H9 (cell line): ENCODE measurements at places on chromosomes 5 and 9. TPM values are rescaled to one million over a fixed set of nuclear protein-coding genes. Genes with fewer than 3 reads are reported as not detected.
A peak's percentile ranks its signal among the peaks of the same experiment; 100 is the strongest.

DNA sequence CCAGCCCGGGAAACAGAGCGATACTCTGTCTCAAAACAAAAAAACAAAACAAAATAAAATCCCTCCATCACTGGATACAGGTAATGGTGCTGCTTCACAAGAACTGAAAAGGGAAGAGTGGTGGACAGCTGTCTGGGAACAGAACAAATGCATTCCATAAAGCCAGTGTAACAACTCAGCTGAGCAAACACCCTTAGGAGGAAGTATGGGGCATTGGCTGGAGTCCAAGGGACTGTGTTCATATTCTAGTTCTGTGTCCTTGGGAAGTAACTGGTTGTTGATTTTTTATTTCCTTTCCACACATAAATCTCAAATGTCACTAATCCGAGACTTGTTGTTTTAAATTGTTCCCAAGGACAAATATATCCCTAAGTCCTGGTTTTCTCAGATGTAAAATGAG lies 38.3 kb downstream of the HTR1A start:
- no peak overlapping the region for H3K4me3 ChIP-seq
- no peaks in the 10 kb centered on the region; the same call in 1 of the 2 replicates for H3K4me1 ChIP-seq
- H3K27me3 ChIP-seq = no peaks in the 10 kb centered on the region
- DNase-seq = no peak

TMEM252 gene
- not detected in 2 replicates for total RNA-seq

GRCh38 chr5:60271517-60271916 lies 378.0 kb upstream of the PDE4D start:
- no peaks in the 10 kb centered on the region for H3K36me3 ChIP-seq
- no peaks in the 10 kb centered on the region for H3K4me1 ChIP-seq
- no peak for DNase-seq
- no peak overlapping the region for H3K4me3 ChIP-seq

C9orf153 gene
- total RNA-seq = 0.17 TPM in 1 of 2 replicates, not detected in the other

GFI1B gene
- total RNA-seq = not detected in 2 replicates

ACTBL2 gene
- not detected in 2 replicates for total RNA-seq

- H3K36me3 ChIP-seq = no peaks in the 10 kb centered on the region
- H3K4me3 ChIP-seq = no peak overlapping the region
- no peaks in the 10 kb centered on the region for H3K4me1 ChIP-seq
- no peaks in the 10 kb centered on the region for H3K27me3 ChIP-seq
- DNase-seq = no peak
- H3K27ac ChIP-seq = no peak overlapping the region
These were observed 121.2 kb downstream of the CHSY3 start for GRCh38 chr5:130025511-130025910.

NMUR2 gene
- total RNA-seq = 0.11 TPM in 1 of 2 replicates, not detected in the other

DNA sequence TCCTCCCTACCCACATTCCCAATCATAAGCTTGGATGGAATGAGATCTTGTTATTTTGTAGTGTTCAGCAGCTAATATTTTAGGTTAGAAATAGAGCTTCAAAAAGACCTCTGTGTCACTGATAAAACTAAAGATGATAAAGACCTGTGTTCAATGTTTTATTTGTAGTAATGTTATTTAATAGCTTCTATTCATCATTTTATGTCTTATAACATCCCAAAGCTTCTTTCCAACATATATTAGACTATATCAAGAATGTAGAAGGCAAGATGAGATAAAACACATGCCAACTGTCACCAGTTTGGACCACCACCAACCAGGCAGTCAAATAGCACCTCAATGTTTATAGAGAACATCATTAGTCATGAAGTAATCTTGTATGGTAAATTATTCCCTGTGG lies 409.5 kb upstream of the ITGA1 start:
- no peaks in the 10 kb centered on the region for H3K27me3 ChIP-seq
- H3K4me1 ChIP-seq = no peaks in the 10 kb centered on the region
- no peak for DNase-seq
- H3K27ac ChIP-seq = no peak overlapping the region

DNA sequence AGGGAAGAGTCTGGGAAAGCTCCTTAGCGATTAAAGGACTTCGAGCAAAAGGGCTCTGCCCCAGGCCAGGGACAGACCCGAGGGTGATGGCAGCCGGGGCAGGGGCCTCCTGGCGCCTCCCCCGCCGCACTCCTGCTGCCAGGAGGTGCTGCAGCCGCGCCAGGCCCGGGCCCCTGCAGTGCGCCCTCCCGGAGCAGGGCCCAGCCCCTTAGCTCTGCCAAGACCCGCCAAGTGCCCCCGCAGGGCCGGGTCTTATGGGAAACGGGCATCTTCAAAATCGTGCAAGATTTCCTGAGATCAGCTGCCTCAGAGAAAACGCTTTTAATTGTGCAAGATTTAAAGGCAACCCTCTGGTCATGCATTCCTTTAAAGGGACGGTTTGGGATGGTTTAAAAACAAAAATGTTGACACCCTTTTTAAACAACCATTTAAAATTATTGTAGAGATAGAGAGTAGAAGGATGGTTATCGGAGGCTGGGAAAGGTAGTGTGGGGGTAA lies 52.4 kb downstream of the CDC14B start:
- DNase-seq = peak; percentile 73
- H3K27me3 ChIP-seq = no peaks in the 10 kb centered on the region
- no peak overlapping the region for H3K27ac ChIP-seq
- H3K4me1 ChIP-seq = no peaks in the 10 kb centered on the region
- H3K36me3 ChIP-seq = no peaks in the 10 kb centered on the region

- DNase-seq = no peak
- no peaks in the 10 kb centered on the region; the same call in 1 of the 2 replicates for H3K4me1 ChIP-seq
- H3K36me3 ChIP-seq = peaks cover 35% of the 10 kb centered on the region
- no peak overlapping the region for H3K27ac ChIP-seq
- H3K4me3 ChIP-seq = no peak overlapping the region
- no peaks in the 10 kb centered on the region for H3K27me3 ChIP-seq
These were observed 5.0 kb downstream of the RELL2 start for GRCh38 chr5:141641634-141642267.

DNA sequence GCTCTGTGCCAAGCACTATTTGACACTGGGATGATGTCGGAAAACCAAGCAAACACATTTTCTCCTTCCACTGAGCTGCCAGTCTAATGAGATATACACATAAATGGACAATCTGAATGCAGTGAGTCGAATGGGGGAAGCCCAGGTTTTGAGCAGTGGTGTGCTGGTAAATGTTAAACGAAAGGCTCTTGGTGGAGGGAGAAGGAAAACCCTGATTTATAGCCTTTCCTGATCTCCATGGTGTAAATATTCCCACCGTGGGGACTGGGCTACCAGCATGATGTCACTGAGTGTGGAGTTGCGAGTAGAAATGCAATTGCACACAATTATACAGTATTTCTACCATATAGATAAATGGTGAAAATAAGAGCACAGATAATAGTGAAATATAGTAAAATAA lies 5.0 kb upstream of the GSN start:
- no peak overlapping the region for H3K4me3 ChIP-seq
- no peak for DNase-seq
- peaks cover 10% of the 10 kb centered on the region; the same call in 1 of the 2 replicates for H3K4me1 ChIP-seq
- H3K27ac ChIP-seq = no peak overlapping the region
- H3K36me3 ChIP-seq = no peaks in the 10 kb centered on the region

DNA sequence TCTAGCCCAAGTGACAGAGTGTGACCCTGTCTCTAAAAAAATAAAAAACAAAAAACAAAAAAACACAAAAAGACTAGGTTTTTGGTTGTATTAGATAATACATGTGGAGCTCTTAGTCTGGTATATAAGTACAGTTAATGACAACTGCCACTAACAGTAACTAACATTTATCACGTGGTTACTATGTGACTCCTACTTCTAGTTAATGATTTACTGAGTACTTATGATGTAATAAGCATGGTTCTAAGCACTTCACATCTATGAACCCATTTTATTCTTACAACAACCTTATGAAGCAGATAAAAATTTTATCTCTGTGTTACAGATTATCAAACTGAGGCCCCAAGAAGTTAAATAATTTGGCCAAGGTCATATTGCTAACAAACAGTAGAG lies 6.1 kb upstream of the TMEFF1 start:
- H3K4me1 ChIP-seq = peaks cover 3% of the 10 kb centered on the region; the same call in 1 of the 2 replicates
- no peaks in the 10 kb centered on the region for H3K36me3 ChIP-seq
- no peak overlapping the region for H3K4me3 ChIP-seq
- H3K27me3 ChIP-seq = no peaks in the 10 kb centered on the region
- no peak overlapping the region for H3K27ac ChIP-seq

EGFLAM gene
- 0.33 TPM in 2 replicates for total RNA-seq

CYLC2 gene
- total RNA-seq = not detected in 2 replicates

DNA sequence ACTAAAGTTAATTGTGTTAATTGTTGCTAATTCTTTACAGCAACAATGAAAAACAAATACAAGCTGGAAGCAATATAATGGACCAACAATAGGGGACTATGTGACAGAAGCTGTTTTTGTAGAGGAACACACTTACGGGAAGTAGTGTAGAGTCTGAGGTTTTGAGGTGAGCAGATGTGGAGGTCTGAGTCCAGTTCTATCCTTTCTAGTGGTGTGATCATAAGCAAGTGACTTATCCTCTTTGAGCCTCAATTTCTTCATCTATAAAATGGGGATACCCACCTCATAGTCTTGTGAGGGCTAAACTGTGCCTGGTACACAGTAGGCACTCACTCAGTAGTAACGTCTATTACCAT lies 28.3 kb downstream of the ALG2 start:
- DNase-seq = no peak
- no peak overlapping the region for H3K4me3 ChIP-seq
- no peaks in the 10 kb centered on the region; the same call in 1 of the 2 replicates for H3K27me3 ChIP-seq
- H3K36me3 ChIP-seq = no peaks in the 10 kb centered on the region
- no peak overlapping the region for H3K27ac ChIP-seq

TSSK1B gene
- 0.17 TPM in 1 of 2 replicates, not detected in the other for total RNA-seq

- H3K27me3 ChIP-seq = no peaks in the 10 kb centered on the region
- no peak overlapping the region for H3K27ac ChIP-seq
- no peak overlapping the region; the same call in 2 of the 3 replicates for H3K4me3 ChIP-seq
- no peaks in the 10 kb centered on the region; the same call in 1 of the 2 replicates for H3K4me1 ChIP-seq
These were observed 40.6 kb downstream of the TSPAN17 start for GRCh38 chr5:176687881-176688280.

GRCh38 chr9:14961372-14962068 lies 51.3 kb upstream of the FREM1 start:
- peak; percentile 48 for DNase-seq
- no peaks in the 10 kb centered on the region for H3K27me3 ChIP-seq
- H3K4me1 ChIP-seq = no peaks in the 10 kb centered on the region
- H3K36me3 ChIP-seq = no peaks in the 10 kb centered on the region
- H3K27ac ChIP-seq = no peak overlapping the region

- no peak overlapping the region for H3K4me3 ChIP-seq
- H3K4me1 ChIP-seq = peaks cover 16% of the 10 kb centered on the region
- no peaks in the 10 kb centered on the region for H3K27me3 ChIP-seq
These were observed 148.2 kb downstream of the CAAP1 start for GRCh38 chr9:26744191-26744965.

DMRTA1 gene
- 2.5 and 2.8 TPM in 2 replicates for total RNA-seq

GRCh38 chr5:94811331-94811730 lies 192.9 kb downstream of the SLF1 start:
- no peaks in the 10 kb centered on the region for H3K4me1 ChIP-seq
- DNase-seq = no peak
- no peak overlapping the region for H3K4me3 ChIP-seq
- H3K27me3 ChIP-seq = no peaks in the 10 kb centered on the region

GRCh38 chr5:125006011-125006685 lies 259.7 kb upstream of the ZNF608 start:
- no peak for DNase-seq
- no peaks in the 10 kb centered on the region for H3K36me3 ChIP-seq
- H3K4me3 ChIP-seq = no peak overlapping the region
- H3K27me3 ChIP-seq = no peaks in the 10 kb centered on the region
- H3K4me1 ChIP-seq = peaks cover 11% of the 10 kb centered on the region; the same call in 1 of the 2 replicates
- H3K27ac ChIP-seq = no peak overlapping the region

GRCh38 chr5:141806626-141807025 lies 71.6 kb downstream of the PCDH1 start:
- DNase-seq = no peak
- H3K27me3 ChIP-seq = no peaks in the 10 kb centered on the region
- no peaks in the 10 kb centered on the region for H3K36me3 ChIP-seq
- H3K27ac ChIP-seq = no peak overlapping the region

- no peak overlapping the region for H3K4me3 ChIP-seq
- H3K36me3 ChIP-seq = no peaks in the 10 kb centered on the region; the same call in 2 of the 3 replicates
- no peaks in the 10 kb centered on the region for H3K27me3 ChIP-seq
- H3K4me1 ChIP-seq = no peaks in the 10 kb centered on the region
These were observed 48.7 kb upstream of the ORM1 start for GRCh38 chr9:114274217-114274616.

- no peak for DNase-seq
- peaks cover 2% of the 10 kb centered on the region; the same call in 1 of the 3 replicates for H3K36me3 ChIP-seq
- no peak overlapping the region for H3K27ac ChIP-seq
These were observed 3.1 kb upstream of the FAM53C start for GRCh38 chr5:138334867-138335447.

DNA sequence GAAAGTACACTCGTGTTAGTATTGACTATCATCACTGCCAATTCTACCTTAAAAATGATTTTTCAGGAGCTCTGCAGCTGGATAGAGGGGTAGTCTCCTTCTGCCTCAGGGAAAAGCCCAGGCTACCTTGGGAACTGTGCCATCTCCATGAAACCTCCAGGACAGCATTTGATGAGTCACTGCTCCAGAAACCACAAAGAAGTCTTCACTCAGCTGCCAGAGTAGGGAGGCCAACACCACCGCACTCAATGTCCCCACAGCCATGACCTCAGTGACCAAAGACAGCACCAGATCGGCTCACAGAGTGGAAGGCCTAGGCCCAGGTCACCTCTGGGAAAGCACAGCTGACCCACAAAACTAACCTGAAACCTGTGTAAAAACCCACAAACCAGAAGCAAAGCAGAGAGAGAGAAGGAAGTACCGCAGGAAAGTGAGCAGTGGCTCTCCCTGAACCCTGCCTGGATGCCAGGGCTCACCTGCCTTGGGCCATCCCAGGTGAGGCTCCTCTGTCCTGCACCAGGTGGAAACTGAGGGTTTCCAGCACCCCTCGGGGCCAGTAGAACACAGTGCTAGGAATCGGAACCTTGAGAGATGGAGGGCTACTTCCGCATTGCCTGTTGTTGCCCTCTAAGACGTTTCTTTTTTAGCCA lies 30.0 kb downstream of the S1PR3 start:
- peaks cover 7% of the 10 kb centered on the region; the same call in 1 of the 2 replicates for H3K4me1 ChIP-seq
- H3K27me3 ChIP-seq = no peaks in the 10 kb centered on the region
- no peak overlapping the region for H3K27ac ChIP-seq

DNA sequence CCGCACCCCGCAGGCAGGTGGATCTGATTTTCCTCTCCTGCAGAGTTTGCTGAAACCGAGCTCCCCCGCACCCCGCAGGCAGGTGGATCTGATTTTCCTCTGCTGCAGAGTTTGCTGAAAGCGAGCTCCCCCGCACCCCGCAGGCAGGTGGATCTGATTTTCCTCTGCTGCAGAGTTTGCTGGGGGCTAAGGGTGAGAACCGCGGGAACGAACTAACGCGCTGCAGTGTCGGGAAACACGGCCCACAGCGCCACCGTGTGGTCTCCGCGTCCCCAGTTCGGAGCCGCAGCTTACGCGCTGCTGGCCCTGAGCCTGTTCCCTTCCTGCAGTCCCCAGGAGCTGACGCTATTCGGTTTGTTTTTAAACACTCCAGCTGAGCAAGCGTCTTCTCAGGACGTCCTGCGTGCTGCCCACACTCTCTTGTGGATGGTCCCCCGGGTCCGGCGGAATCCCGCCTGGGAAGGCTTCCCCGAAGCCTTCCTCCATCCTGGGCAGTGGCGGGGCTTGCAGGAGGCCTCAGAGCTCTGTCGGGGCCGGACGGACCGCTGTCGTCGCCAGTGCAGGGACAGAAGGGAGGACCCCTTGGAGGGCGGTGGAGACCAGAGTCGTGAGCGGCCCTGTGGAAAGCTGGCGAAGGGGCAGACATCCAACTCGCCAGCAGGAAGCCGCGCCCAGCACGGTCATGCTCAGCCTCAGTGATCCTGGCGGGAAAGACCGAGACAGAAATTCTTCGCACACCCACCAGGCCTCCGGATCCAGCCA lies 121.2 kb upstream of the LPCAT1 start:
- H3K4me3 ChIP-seq = peak overlapping the region; percentile 53
- H3K27ac ChIP-seq = no peak overlapping the region
- DNase-seq = peak; percentile 90
- H3K27me3 ChIP-seq = peaks cover 10% of the 10 kb centered on the region; the same call in 1 of the 2 replicates
- H3K4me1 ChIP-seq = peaks cover 2% of the 10 kb centered on the region; the same call in 1 of the 2 replicates
